ENCODE measurements at places on chromosomes 2 and 18.
A peak's percentile ranks its signal among the peaks of the same experiment; 100 is the strongest.

DNA sequence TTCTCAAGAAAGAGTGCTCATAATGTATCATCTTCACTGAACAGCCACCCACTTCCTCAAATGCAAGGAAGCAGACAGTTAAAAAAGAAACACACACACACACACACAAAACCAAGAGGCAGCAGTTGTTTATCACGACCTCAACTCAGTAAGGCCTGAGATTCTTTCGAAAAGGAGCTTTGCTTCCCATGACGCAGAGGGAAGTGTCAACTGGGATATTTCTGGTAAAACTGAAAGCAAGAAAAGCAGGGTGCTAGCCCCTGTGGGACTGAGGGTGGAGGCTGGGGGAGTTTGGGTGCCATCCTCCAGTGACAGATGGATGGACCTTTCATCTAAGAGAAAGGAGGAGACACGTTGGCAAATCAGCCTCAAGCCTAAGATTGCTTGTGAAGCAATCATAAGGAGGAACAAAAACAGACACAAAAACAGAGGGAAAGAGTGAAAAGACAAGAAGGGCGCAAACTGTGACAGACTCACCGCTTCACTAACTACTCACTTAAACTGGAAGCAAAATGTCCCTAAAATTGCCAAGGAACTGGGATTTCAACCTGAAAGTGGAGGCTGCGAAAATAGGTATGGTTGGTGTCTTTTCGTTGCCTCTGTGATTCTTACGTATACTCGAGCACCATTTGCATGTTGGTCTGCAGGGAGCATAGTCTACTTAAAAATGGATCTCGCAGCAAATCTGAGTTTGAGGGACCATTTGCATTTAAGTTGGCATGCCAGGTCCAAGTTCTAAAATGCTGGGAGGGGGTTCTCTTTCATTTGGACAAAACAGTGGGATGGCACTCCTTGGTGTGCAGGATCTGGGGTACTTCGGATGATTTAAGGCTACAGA lies at the start of gene ARHGAP25:
Gene ARHGAP25, plus strand, starts transcription at position 124 of the 838 bp plus-strand sequence. Its CDS starts 389 bp downstream, at position 513.
- DNase-seq = peak; percentile 61

- no peak for DNase-seq
These were observed 125.2 kb upstream of the PIK3C3 start for GRCh38 chr18:41829647-41830516.

- DNase-seq = no peak
These were observed 250.3 kb upstream of the EPHA4 start for GRCh38 chr2:221822416-221822815.

- DNase-seq = no peak
These were observed 373.4 kb downstream of the LPIN1 start for GRCh38 chr2:12119841-12120240.

DNA sequence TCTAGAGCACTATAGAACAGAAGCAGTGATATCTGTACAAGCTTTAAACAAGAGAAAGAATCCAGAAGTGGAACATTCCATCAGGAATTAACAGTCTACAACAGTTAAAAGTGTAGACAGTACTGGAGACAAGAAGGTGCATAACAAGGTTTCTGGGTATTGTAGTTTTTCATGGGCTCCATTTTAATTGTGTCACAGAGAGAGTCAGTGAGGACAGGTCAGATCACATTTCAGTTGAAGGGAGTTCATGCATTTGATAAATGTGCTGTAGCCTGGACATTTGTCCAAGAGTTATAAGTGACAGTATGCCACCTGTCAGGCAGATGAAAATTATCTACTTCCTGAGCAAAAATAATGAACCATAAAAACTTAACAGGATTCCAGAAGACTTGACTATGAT lies 328.6 kb downstream of the CNTNAP5 start:
- no peak for DNase-seq

DNA sequence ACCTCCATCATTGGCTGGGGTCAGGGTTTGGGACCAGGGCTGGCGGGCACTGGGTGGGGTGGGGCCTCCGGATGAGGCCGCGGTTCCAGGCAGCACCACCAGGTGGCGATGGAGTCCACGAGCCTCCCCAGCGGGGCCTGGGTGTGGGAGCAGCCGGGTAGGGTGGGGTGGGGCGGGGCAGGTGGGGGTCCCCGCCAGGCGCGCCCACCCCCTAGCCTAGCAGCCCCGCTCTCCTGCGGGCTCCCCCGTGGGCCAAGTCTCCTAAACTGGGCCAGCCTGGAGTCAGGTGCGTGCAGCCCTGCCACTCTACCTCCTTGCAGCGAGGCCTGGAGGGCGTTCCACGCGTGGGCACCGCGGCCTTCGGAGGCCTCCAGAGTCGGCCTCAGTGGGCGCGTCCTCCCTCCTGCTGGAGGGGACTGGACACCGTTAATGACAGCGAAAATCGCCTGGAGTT lies 187.5 kb downstream of the TWIST2 start:
- peak; percentile 58 for DNase-seq

DNA sequence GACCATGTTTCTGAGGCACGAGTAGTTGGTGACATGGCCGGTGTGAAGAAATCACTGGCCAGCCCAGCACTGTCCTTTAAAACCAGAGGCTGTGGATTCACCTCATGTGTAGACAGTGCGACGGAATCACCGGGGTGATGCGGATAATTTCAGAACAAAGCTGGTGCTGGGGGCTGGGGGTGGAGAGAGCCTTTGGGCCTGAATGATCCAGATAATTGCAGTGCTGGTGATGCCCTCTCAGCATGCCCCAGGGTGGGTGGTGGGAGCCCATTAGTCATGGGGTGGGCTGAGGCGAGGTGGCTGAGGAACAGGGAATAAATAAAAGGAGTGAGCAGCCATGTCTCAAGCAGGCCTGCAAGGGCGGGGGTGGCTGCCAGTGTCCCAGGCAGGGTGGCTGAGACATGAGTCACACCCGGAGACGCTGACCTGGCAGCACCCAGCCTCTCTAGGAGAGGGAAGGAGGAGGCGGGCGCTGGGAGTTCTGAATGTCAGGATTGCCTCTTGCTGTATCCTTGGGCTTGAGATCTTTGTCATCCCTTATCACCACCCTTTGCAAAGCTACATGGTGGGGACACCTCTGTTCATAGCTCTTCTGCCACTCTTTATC lies 151.1 kb upstream of the MSH6 start:
- DNase-seq = no peak

DNA sequence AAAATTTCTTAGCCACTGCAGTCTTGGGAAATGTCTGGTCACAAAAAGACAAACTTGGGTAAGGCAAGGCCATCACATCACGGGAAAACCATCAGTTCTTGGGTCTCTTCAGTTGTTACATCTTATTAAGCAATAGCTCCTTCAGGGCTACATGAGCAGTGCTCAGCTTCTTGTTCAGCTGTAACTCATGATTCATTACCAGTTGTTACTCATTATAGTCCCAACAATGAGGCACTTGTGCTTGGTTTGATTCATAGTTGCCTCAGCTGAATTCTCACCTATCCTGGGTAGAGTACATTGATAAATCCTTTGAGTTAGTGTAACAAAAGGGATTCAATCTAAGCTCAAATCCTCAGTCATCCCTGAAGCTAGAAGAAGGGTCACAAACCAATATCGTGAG lies 102.4 kb upstream of the DCC start:
- no peak for DNase-seq

DNA sequence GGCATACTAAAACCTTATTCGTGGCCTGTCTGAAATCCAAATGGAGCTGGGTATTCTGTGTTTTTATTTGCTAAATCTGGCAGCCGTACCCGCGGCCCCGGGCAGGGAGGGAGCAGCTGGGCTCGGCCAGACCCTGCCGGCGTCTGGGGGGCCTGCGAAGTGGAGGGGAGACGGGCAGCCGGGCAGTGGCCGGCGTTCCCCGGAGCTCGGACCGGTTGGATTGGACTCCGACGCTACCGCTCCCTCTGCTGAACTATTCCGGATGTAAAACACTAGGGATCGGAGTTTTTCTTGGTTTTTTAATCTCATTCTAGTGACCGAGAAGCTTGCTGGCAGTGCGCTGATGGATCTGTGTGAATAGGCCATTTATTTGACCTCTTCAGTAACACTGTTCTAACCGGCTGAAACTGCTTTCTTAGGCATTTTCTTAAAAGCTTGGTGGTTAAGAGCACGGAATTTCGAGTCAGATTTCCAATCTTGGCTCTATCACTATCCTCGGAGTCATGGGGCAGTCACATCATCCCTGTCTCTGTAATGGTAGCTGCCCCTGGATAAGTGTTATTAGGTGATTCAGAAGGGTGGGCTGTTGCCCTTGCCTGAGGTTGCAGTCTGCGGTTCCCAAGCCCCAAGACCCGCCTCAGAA lies 694 bp downstream of the UNC50 start:
- DNase-seq = no peak

DNA sequence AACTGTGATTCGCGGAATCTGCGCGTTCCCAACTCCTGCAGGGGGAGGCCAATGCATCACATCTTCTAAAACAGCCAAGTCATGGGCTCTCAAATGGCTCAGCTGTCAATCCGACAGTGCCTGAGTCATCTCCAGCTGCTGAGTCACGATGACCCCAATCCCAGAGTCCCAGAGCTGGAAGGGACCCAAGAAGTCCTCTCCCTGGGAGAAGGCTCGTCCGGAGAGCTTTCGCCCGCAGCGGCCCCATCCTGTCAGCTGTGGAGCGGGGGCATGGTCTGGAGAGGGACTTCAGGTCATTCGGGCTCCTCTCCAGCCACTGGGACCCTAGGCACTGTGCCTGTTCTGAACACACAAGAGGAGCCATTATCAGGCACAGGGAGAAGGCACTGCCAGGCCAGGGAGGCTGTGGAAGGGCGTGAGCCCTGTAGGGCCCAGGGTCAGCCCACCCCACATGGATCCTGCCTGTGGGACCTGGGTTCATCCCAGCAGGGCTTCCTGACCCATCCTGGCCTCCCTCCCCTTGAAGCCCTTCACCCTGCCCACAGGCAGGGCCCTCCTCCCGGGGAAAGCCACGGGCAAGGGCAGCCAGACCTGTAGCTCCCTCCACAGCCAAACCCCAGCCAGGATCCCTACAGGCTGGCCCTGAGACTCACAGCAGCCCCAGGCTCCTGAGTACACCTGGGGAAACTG lies 47.6 kb upstream of the GPC1 start:
- DNase-seq = no peak

DNA sequence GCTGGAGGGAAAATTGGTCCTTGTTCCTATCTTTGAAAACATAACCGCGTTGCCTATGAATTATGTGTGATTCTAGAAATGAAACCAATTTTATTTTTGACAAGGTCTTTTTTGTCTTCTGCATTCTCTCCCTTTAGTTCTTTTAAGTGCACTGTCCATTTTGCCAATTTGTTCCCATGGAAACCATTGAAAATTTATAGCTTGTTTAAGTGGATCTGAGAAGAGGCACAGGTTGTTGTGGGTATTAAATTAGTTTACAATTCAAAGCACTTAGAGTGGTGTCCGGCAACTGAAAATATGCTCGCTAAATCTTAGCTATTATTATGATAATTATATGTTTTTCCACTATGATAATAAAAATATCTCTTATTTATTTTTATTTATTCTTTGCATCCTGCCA lies 107.5 kb upstream of the FSHR start:
- DNase-seq = no peak

DNA sequence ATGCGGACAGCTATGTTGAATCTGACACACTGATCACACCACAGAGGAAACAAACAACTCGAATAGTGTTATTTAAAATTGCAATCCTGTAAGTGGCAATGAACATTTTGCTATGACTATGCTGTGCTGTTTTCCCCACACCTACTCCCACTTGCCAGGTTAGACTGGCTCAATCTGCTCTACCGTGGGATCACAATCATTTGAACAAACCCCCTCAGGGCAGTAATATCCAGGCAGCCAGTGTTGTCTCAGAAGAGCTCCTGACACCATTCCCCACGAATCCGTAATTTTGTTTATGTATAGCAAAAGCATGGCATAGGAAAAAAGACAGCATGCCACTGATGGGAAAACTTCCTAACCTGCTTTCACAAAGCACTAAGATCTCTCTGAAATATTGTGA lies 284.3 kb downstream of the ERBB4 start:
- DNase-seq = no peak

DNA sequence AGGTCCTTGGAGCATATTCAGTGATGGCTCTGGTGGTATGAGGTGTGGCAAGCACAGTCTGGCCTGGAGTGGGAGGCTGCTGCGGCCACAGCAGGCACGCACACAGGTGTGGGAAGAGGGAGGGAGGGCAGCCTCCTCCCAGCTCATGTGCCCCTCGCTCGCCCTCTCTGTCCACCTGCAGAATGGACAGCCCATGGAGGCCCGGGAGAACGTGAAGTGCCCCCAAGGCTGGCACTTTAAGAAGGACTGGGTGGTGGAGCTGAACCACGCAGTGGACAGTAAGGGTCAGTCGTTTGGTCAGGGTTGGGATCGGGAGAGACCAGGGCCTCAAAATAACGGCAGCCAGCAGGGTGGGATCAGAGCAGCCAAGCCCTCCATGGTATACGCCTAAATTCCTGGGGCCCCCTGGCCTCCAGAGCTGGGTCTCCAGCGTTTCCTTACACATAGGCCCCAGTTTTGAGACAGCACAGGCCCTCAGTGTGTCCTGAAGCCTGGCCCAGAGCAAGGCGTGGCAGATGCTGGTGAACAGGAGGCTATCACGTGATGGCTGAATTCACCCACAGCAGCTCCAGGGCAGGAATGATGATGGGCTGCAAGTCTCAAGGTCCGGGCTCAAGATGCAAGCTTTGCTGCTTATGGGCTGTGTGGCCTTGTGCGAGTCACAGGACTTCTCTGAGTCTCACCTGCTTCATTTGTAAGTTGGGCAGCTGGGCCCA lies 47.9 kb downstream of the FER1L5 start:
- DNase-seq = no peak

Measured in activated naive CD8-positive, alpha-beta T cell treated with anti-CD3 and anti-CD28 coated beads for 36 hours (primary cell).